Stimulated activated CD4-positive, alpha-beta T cell treated with anti-CD3 and anti-CD28 coated beads, Interleukin-12 subunit alpha, Interleukin-12 subunit beta, amount 100 ng/mL, for 24 hours (primary cell): ENCODE measurements at places on chromosomes 11 and 22.

- DNase-seq = no peak
Observed at GRCh38 chr11:116790167-116791001, 1.3 kb downstream of the APOA5 start.

DNA sequence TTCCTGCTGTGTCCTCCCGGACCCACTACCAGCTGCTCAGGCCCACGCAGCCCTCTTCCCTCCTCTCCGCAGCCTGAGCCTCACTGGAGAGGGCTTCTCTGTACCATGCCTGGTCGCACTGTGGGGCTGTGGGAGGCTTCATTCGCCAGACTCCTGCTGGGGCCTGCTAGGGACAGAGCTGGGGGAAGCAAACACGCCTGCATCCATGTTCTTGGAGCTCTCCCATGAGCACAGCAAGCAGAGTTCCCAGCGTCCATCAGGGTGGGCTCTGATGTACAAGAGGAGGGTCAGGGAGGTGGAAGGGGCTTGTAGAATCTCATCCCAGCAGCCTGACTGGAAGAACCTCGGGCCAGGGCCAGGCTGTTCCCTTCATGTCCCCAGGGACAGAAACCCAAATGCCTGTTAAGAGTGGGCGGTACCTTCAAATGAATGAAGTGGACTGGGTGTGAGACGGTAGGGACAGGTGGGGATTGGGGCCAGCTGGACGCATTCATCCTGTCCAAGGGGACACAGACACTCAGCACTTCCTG lies 59.9 kb downstream of the MPPED1 start:
- no peak for DNase-seq

DNA sequence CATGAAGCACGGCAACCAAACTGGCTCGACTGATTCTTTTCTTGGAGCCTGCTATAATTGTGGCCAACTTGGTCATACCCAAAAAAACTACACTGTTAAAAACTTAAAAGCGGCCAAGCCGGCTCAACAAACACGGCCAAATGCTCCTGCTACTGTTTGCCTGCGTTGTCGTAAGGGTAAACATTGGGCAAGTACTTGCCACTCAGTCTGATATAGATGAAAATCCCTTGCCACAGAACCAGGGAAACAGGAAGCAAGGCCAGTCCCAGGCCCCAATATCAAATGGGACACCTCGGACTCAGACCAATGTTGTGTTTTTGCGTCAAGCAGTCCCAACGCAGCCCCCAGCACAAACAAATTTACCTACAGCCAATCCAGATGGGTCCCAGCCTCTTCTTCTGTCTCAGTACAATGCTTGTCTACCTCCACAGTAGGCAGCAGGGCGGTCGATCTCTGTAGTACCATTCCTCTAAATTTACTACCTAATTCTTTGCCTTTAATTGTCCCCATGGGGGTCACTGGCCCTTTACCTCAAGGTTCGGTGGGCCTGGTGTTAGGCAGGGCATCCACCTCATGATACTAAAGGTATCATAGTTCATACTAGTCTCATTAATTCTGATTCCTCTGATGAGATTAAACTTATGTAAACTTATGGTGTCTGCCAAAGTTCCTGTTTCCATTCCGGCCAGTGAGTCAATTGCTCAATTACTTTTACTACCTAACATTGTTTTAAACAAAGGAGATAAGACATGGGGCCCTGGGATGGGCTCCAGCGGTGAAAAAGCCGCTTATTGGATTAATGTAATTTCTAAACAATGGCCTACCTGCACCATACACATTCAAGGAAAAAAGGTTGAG lies 3.7 kb upstream of the COMT start:
- no peak for DNase-seq

- DNase-seq = no peak
Observed at GRCh38 chr11:114618139-114618538, 22.6 kb upstream of the NXPE4 start.
